Neural crest cell (in vitro differentiated cells): ENCODE measurements at places on chromosomes 2 and 18. TPM values are rescaled to one million over a fixed set of nuclear protein-coding genes. Genes with fewer than 3 reads are reported as not detected.
A peak's percentile ranks its signal among the peaks of the same experiment; 100 is the strongest.

DNA sequence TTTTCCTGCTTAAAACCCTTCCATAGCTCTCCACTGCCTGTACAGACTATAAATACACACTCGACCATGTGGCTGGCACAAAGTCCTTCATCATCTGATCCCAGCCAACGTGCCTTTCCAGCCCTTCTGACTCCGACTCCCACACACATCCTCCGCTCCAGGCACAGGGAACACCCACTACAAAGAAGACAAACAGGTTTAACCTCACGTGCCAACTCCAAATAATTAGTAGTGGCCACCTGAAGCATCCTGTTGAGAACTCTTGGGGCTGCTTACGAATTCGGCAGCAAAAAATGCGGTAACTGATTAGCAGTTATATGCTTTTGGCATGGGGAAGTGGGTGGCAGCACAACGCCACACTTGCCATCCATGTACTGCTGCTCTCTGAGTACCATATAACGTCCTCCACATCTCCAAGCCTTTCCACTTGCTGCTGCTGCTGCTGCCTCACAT lies 12.1 kb downstream of the SPIRE1 start:
- H3K4me1 ChIP-seq, result peaks cover 35% of the 10 kb centered on the region
- no peak overlapping the region for H3K27ac ChIP-seq
- H3K36me3 ChIP-seq, result no peaks in the 10 kb centered on the region
- no peak overlapping the region for H3K4me3 ChIP-seq

DNA sequence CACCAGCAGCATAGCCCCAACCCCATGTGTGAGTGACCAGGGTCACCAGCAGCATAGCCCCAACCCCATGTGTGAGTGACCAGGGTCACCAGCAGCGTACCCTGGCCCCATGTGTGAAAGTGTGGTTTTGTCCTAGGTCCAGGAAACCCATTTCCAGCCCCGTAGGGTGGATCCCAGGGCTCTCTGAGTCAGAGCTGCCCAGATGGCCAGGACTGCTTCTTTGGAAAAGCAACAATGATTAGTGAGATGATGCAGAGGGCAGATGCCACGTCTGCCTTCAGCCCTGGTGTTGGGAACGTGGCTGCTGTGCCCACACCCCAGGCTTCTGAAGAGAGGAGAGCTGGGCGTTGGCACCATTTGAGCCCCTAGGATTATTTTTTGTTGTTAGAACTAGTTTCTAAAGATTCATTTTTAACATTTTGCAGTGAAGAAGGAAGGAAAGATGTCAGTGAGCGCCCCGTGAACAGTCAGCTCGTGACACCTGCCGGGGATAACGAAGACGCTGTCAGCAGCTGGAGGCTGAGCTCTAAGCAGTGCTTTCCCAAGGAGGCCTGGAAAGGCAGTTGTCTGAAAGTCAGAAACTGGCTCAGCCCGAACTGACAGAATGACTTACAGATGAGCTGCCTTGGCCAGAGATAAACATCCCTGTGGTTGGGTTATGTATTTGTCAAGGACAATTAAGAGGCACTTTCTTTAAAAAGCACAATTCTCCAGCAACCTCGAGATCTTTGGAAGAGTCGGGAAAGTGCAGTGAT lies 32.1 kb upstream of the KCNG2 start:
- peaks cover 4% of the 10 kb centered on the region for H3K27me3 ChIP-seq
- H3K4me3 ChIP-seq, result no peak overlapping the region
- H3K36me3 ChIP-seq, result peaks cover 5% of the 10 kb centered on the region

DNA sequence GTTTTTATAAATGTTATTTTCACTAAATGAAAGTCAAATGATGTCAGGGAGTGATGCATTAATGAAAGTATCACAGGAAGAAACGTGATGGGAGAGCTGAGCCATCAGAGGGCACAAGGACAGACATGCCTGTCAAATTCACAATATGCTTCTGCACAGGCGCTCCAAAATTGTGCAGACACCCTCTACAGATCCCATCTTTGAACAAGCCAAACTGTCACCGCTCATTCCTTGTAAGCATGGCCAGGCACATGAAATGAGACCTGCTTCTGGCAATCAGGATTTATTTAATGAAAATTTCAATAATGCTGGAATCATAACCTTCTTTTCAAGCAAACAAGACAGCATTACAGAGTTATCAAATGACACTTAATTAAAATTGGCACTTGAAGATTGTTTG lies 20.4 kb upstream of the FSHR start:
- DNase-seq, result no peak
- H3K4me1 ChIP-seq, result no peaks in the 10 kb centered on the region
- no peaks in the 10 kb centered on the region for H3K36me3 ChIP-seq
- no peak overlapping the region for H3K4me3 ChIP-seq
- H3K27ac ChIP-seq, result no peak overlapping the region

DNA sequence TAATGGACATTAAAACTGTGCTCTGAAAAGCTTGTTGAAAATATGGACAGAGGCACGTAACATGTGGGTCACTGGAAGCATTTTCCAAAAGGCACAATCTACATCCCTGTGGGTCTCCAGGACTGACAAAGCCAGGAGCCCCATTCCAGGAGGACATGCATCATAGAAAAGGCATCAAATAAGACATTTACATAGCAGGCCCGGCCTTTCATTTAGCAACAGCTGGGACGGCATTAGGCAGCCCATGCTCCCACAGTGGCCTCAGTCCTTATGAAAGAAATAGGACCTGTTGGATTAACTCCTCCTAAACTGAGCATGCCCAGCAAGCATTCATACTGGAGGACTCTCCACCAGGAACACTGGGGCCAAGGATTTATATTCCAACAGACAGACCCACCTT lies 72.2 kb downstream of the TWIST2 start:
- DNase-seq, result no peak
- no peaks in the 10 kb centered on the region for H3K27me3 ChIP-seq
- H3K27ac ChIP-seq, result no peak overlapping the region

- no peak overlapping the region for H3K4me3 ChIP-seq
- peaks cover 25% of the 10 kb centered on the region for H3K27me3 ChIP-seq
- H3K27ac ChIP-seq, result no peak overlapping the region
- peaks cover 8% of the 10 kb centered on the region for H3K4me1 ChIP-seq
Measured at GRCh38 chr2:113010088-113010487, 4.8 kb downstream of the IL36A start.

DNA sequence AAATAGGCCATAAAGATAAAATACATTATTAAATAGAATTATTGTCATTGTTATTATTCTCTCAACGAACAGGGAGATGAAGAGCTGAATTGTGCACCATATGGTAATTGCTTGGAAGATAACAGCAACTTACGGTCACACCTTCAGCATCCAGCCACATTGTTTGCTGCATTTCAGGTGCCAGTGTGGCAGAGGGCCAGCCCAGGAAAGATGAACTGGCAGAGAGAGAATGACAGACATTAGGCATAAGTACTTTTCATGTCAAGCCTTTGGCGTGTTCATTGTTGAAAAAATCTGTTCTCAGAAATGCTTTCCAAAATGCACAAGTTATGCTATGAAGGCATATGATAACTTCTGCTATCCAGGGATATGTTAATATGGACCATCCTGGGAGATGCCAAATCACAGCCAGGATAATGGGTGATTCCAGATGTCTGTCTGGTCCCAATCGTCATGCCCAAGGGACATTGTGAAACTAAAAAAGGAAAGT lies 748.6 kb upstream of the PIK3C3 start:
- H3K27ac ChIP-seq, result no peak overlapping the region
- no peaks in the 10 kb centered on the region for H3K27me3 ChIP-seq
- no peak overlapping the region for H3K4me3 ChIP-seq
- no peaks in the 10 kb centered on the region for H3K36me3 ChIP-seq
- no peak for DNase-seq
- no peaks in the 10 kb centered on the region for H3K4me1 ChIP-seq

The UPP2 gene
- total RNA-seq, result not detected in 2 replicates

- DNase-seq, result no peak
- H3K27me3 ChIP-seq, result no peaks in the 10 kb centered on the region
- no peaks in the 10 kb centered on the region for H3K36me3 ChIP-seq
- H3K27ac ChIP-seq, result no peak overlapping the region
Measured at GRCh38 chr18:70249118-70249517, 39.7 kb upstream of the SOCS6 start.

GRCh38 chr18:76357585-76358260 lies 137.3 kb downstream of the ZNF516 start:
- H3K4me1 ChIP-seq, result peaks cover 5% of the 10 kb centered on the region
- peaks cover 61% of the 10 kb centered on the region for H3K36me3 ChIP-seq
- peaks cover 2% of the 10 kb centered on the region for H3K27me3 ChIP-seq
- H3K27ac ChIP-seq, result no peak overlapping the region
- no peak overlapping the region for H3K4me3 ChIP-seq

- no peak for DNase-seq
- H3K27me3 ChIP-seq, result no peaks in the 10 kb centered on the region
- H3K36me3 ChIP-seq, result peaks cover 32% of the 10 kb centered on the region
- H3K4me1 ChIP-seq, result no peaks in the 10 kb centered on the region
Measured at GRCh38 chr2:9434489-9434888, 11.0 kb downstream of the CPSF3 start.

The COL5A2 gene
- total RNA-seq, result 62.6 and 68.7 TPM in 2 replicates

DNA sequence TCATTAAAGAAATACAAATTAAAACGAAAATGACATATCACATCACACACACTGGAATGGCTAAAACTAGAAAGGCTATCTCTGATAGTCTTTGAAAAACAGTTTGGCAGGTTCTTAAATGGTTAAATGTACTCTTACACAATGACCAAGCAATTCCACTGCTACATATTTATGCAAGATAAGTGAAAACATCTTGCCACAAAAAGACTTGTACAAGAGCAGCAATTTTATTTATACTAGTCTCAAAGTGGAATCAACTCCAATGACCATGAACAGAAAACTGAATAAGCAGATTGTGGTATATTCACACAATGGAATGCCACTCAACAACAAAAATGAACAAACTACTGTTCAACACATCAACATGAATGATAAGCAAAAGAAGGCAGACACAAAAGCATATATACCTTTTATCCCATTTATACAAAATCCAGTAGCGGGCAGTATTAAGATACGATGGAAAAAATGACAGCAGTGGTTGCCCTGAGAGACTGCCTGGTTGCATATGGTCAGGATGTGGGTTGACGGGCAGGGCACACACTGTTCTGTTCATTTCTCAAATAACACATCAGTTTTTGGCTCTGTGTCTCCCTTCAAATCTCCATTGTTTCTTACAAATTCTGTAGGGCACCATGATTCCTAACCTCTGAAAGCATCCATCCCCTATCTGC lies 25.4 kb downstream of the SP100 start:
- no peak overlapping the region for H3K27ac ChIP-seq
- no peak overlapping the region for H3K4me3 ChIP-seq
- no peaks in the 10 kb centered on the region for H3K4me1 ChIP-seq
- no peak for DNase-seq
- H3K27me3 ChIP-seq, result no peaks in the 10 kb centered on the region
- H3K36me3 ChIP-seq, result no peaks in the 10 kb centered on the region

The CTIF gene
- 46.7 and 52.6 TPM in 2 replicates for total RNA-seq

The HOXD12 gene
- not detected in 2 replicates for total RNA-seq

DNA sequence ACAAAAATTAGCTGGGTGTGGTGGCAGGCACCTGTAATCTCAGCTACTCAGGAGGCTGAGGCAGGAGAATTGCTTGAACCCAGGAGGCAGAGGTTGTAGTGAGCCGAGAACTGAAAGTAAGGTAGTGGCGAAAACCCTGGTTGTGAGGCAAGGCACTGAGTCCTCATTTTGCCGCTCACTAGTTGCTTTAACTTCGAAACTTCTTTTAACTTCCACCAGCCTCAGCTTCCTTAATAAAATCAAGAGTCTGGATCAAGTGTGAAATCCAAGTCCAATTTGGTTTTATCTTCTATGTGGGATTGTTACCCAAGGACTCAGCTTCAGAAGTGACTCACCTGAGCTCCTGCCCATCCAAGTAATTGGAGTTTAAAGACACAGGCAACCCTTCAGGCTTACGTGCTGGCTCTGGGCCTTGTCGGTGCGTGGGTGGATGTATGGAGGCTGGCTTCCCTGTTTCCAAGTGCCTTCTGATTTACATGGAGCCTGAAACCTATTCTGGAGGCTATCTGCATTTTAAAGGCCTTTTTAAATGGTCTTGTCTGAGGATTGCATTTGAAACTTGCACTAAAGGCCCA lies 374.2 kb upstream of the ID2 start:
- no peaks in the 10 kb centered on the region for H3K36me3 ChIP-seq
- H3K27ac ChIP-seq, result no peak overlapping the region
- H3K27me3 ChIP-seq, result no peaks in the 10 kb centered on the region
- H3K4me1 ChIP-seq, result peaks cover 30% of the 10 kb centered on the region

GRCh38 chr2:28137221-28137620 lies 246.7 kb downstream of the BABAM2 start:
- no peak overlapping the region for H3K27ac ChIP-seq
- no peaks in the 10 kb centered on the region for H3K27me3 ChIP-seq
- no peak for DNase-seq
- peaks cover 4% of the 10 kb centered on the region for H3K4me1 ChIP-seq
- H3K36me3 ChIP-seq, result peaks cover 3% of the 10 kb centered on the region

GRCh38 chr18:21004726-21005125 lies 106.9 kb downstream of the ROCK1 start:
- H3K4me1 ChIP-seq, result no peaks in the 10 kb centered on the region
- no peak overlapping the region for H3K27ac ChIP-seq
- peaks cover 14% of the 10 kb centered on the region for H3K36me3 ChIP-seq
- no peak for DNase-seq
- H3K27me3 ChIP-seq, result no peaks in the 10 kb centered on the region
- no peak overlapping the region for H3K4me3 ChIP-seq

DNA sequence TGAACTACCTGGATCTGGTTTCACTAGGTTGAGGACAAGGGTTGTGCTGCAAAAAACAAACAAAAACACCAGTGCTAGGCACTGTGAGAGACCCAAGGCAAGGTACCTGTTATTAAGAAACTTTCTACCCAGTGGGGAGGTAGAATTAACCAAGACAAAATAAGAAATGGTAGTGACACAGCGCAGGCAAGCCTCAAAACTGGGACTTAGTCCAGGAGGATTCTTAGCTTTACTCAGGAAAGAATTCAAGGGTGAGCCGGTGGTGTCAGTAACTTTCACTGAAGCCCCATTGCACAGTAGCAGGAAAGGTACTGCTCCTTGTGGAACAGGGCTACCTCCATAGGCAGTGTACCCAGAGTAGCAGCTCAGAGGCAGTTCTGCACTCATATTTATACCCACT lies 131.6 kb downstream of the SCG2 start:
- DNase-seq, result no peak
- no peaks in the 10 kb centered on the region for H3K27me3 ChIP-seq
- H3K27ac ChIP-seq, result no peak overlapping the region
- no peak overlapping the region for H3K4me3 ChIP-seq
- no peaks in the 10 kb centered on the region for H3K36me3 ChIP-seq
- peaks cover 5% of the 10 kb centered on the region for H3K4me1 ChIP-seq

The TXNDC2 gene
- total RNA-seq, result not detected in 2 replicates

The MFSD2B gene
- 0.47 and 0.61 TPM in 2 replicates for total RNA-seq

The PHLPP1 gene
- 27.5 and 29.6 TPM in 2 replicates for total RNA-seq

- DNase-seq, result no peak
- no peak overlapping the region for H3K4me3 ChIP-seq
- peaks cover 3% of the 10 kb centered on the region for H3K27me3 ChIP-seq
- H3K36me3 ChIP-seq, result no peaks in the 10 kb centered on the region
Measured at GRCh38 chr2:159890551-159891266, 92.7 kb upstream of the CD302 start.

- no peaks in the 10 kb centered on the region for H3K36me3 ChIP-seq
- DNase-seq, result no peak
- peaks cover 13% of the 10 kb centered on the region for H3K4me1 ChIP-seq
- H3K27me3 ChIP-seq, result no peaks in the 10 kb centered on the region
- H3K27ac ChIP-seq, result peak overlapping the region; percentile 47
- no peak overlapping the region for H3K4me3 ChIP-seq
Measured at GRCh38 chr2:1969701-1970015, 225.3 kb upstream of the PXDN start.
